ENCODE measurements at places on chromosomes 12 and 14. TPM values are rescaled to one million over a fixed set of nuclear protein-coding genes. Genes with fewer than 3 reads are reported as not detected.

GRCh38 chr14:23566112-23566777, 1.3 kb downstream of the AP1G2 start:
- H3K4me3 ChIP-seq: no peak overlapping the region
- peaks cover 4% of the 10 kb centered on the region for H3K4me1 ChIP-seq
- no peak for DNase-seq
- peaks cover 3% of the 10 kb centered on the region for H3K36me3 ChIP-seq
- no peaks in the 10 kb centered on the region for H3K27me3 ChIP-seq

- no peaks in the 10 kb centered on the region for H3K36me3 ChIP-seq
- no peak overlapping the region for H3K4me3 ChIP-seq
- no peak overlapping the region for H3K27ac ChIP-seq
These were observed 80.2 kb downstream of the KIF26A start for GRCh38 chr14:104218361-104219180.

GRCh38 chr12:8907513-8907912, 6.8 kb upstream of the PHC1 start:
- H3K27ac ChIP-seq: no peak overlapping the region
- no peaks in the 10 kb centered on the region for H3K4me1 ChIP-seq
- DNase-seq: no peak
- no peak overlapping the region for H3K4me3 ChIP-seq

GRCh38 chr12:130636370-130636769, 79.7 kb downstream of the RIMBP2 start:
- no peak overlapping the region for H3K27ac ChIP-seq
- H3K4me3 ChIP-seq: no peak overlapping the region
- H3K36me3 ChIP-seq: no peaks in the 10 kb centered on the region
- DNase-seq: no peak
- no peaks in the 10 kb centered on the region for H3K27me3 ChIP-seq

DNA sequence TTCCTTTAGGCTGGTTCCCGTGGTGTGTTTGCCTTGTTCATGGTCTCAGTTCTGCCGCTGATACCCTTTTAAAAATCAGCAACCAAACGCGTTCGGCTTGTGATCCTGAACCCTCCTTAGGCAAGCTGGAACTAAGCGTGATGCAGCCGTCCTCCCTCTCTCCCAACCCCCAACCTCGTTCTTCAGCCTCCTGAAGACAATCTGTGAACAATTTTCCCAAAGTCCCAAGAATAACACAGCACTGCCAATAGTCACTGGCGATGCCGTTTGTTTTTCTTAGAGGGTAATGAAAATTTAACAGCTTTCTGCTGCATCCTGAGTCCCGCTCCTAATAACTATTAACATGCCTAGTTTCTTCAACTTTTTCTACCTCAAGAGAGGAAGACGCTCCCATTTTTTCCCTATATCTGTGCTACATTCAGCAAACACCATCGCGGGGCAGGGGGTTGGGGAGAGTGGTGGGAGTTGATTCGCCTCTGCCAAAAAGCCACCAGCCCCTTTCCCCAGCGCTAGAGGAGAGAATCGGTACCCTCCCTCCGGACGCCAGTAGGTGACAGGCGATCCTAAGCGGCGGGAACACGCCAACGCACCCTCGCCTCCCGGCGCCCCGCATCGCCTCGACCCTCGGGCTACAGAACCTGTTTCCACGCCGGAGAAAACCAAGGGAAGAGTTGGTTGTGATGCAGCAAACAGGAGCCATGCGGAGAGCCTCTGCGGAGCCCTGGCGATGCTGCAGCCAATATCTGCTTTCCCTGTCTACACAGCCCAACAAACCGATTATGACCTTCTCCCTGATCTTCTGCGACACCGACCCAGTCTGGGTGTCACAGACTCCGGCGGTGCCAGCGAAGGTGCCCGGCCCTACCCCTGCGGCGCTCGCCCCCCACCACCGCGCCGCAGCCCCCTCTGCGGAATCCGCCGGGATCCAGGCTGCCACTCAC, 752 bp downstream of the PRICKLE1 start:
- no peaks in the 10 kb centered on the region for H3K27me3 ChIP-seq
- DNase-seq: peak; percentile 55
- peaks cover 2% of the 10 kb centered on the region for H3K36me3 ChIP-seq
- H3K4me1 ChIP-seq: peaks cover 45% of the 10 kb centered on the region

DNA sequence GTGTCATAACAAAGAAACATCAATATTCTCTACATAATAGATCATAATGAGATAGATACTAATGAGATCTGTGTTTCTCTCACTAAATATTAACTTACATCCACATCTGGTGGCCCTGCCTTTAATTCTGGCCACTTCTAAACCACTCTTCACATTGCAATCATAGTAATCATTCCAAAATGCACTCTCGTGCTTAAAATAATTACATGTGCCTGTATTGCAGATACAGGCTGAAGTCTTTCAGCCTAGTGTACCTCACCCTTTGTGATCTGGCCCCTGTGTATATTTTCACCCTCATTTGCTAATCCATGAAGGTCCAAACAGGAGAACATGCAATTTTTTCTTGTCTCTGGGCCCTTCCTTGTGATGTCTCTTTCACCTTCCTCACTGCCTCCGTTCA, 108.0 kb downstream of the LIN7A start:
- H3K27ac ChIP-seq: no peak overlapping the region
- DNase-seq: no peak
- no peaks in the 10 kb centered on the region for H3K4me1 ChIP-seq
- H3K27me3 ChIP-seq: no peaks in the 10 kb centered on the region
- H3K4me3 ChIP-seq: no peak overlapping the region

DNA sequence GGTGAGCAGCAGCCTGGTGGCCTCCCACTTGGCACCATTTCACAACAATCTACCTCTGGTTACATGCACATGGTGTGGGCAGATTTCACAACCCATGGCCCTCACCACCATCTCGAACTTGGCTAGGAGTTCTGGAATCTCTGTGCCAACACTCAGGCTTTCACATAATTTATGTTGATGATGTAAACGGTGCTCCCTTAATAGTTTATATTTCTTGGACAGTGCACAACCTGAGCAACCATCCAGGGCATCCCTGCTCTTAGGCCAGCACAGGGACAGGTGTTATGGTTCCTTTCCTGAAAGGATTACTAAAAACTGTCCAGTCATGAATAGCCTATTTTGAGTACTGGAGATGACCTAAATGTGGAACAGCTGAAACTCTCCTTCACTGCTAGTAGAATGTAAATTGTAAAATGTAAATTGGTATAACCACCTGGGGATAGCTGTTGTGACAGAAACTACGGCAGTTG, 28.6 kb downstream of the ABCB9 start:
- peaks cover 2% of the 10 kb centered on the region for H3K4me1 ChIP-seq
- H3K27ac ChIP-seq: no peak overlapping the region
- no peaks in the 10 kb centered on the region for H3K27me3 ChIP-seq
- no peaks in the 10 kb centered on the region for H3K36me3 ChIP-seq
- no peak overlapping the region for H3K4me3 ChIP-seq

- H3K36me3 ChIP-seq: no peaks in the 10 kb centered on the region
- DNase-seq: peak; percentile 12
- no peak overlapping the region for H3K4me3 ChIP-seq
- H3K4me1 ChIP-seq: no peaks in the 10 kb centered on the region
These were observed 99.9 kb downstream of the RAD51B start for GRCh38 chr14:67919259-67920032.

DNA sequence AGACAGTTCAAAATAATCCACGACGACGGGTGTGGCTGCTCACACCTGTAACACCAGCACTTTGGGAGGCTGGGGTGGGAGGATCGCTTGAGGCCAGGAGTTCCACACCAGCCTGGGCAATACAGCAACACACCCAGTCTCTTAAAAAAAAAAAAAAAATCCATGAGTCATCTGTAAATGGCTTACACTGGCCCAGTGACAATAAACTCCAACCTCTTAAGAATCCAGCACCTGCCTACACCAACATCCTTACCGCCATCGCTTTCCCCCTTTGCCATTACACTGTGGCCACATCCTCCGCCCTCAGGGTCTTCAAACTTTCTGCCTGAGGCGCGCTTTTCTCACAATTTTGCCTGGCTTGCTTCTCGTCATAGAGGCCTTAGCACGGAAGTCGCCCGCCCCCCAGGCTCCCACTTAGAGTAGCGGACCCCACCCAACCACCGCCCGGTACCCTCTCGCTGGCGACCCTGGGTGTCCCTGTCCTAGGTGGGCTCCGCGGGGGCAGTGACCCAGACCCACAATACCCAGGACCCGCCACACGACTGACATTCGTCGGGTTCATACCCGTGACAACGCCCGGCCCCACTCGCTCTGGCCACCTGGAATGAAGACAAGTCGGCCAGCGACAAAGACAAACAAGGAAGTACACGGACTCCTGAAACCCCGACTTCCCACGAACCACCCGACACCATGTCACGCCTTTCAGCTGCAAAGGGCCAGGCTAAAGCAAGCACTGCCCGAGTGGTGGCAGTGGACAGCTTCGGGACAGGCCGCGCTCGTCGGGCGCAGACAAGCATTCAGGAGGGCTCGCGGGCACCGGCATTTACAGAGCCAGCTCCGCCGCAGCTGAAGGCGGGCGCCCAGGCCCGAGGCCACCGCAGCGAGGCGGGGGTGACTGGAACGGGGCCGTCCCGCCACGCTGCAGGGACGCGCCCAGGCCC, 636 bp downstream of the GOLGA3 start:
- H3K27me3 ChIP-seq: no peaks in the 10 kb centered on the region
- H3K36me3 ChIP-seq: peaks cover 20% of the 10 kb centered on the region
- peak; percentile 69 for DNase-seq
- H3K4me1 ChIP-seq: peaks cover 9% of the 10 kb centered on the region

DNA sequence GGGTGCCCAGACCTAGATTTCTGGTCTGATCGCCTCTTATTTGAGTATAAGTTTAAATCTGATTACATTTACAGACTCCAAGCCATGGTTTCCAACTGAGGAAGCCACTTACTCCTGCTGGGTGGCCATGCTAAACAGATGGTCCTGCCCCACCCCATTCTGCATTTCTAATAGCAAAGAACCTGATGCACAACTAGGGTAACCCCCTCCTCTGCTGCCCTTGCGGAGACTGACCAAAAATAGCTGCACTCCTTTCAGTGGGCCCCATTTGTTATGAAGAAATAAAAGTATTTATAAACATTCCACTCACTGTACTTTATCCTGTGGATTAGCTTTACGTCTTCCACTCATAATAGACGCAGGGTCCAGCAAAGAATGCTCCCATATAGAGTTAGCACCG, 6.8 kb downstream of the GIT2 start:
- H3K27ac ChIP-seq: peak overlapping the region; percentile 79
- no peak overlapping the region for H3K4me3 ChIP-seq
- H3K36me3 ChIP-seq: no peaks in the 10 kb centered on the region
- no peaks in the 10 kb centered on the region for H3K27me3 ChIP-seq
- peaks cover 24% of the 10 kb centered on the region for H3K4me1 ChIP-seq

- no peak for DNase-seq
- H3K4me1 ChIP-seq: no peaks in the 10 kb centered on the region
- no peaks in the 10 kb centered on the region for H3K27me3 ChIP-seq
- no peak overlapping the region for H3K4me3 ChIP-seq
These were observed 84.8 kb downstream of the SMOC1 start for GRCh38 chr14:69963966-69964365.

- H3K27me3 ChIP-seq: no peaks in the 10 kb centered on the region
- H3K4me3 ChIP-seq: no peak overlapping the region
- H3K36me3 ChIP-seq: no peaks in the 10 kb centered on the region
- H3K4me1 ChIP-seq: no peaks in the 10 kb centered on the region
- H3K27ac ChIP-seq: no peak overlapping the region
- DNase-seq: no peak
These were observed 474.9 kb downstream of the APAF1 start for GRCh38 chr12:99119943-99120342.

GRCh38 chr12:81296556-81297305, 218.9 kb downstream of the ACSS3 start:
- H3K27ac ChIP-seq: no peak overlapping the region
- no peaks in the 10 kb centered on the region for H3K27me3 ChIP-seq
- H3K36me3 ChIP-seq: no peaks in the 10 kb centered on the region
- peak; percentile 9 for DNase-seq
- no peak overlapping the region for H3K4me3 ChIP-seq

DNA sequence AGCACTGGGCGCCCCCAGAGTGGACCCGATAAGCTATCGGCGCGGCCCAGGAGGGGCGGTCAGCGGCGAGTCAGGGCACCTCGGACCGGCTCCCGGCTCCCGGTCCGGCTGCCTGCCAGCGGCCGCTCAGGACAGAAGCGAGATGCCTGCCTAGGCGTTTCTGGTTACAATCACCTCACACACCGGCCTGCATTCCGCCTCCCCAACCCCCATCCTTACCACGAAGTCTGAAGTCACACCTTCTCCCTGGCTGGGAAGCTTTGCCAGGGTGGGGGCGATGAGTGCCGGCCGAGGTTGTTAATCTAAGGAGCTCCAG, 42.6 kb upstream of the TBX5 start:
- H3K36me3 ChIP-seq: no peaks in the 10 kb centered on the region
- H3K27ac ChIP-seq: no peak overlapping the region
- peaks cover 39% of the 10 kb centered on the region for H3K27me3 ChIP-seq
- H3K4me3 ChIP-seq: no peak overlapping the region

DNA sequence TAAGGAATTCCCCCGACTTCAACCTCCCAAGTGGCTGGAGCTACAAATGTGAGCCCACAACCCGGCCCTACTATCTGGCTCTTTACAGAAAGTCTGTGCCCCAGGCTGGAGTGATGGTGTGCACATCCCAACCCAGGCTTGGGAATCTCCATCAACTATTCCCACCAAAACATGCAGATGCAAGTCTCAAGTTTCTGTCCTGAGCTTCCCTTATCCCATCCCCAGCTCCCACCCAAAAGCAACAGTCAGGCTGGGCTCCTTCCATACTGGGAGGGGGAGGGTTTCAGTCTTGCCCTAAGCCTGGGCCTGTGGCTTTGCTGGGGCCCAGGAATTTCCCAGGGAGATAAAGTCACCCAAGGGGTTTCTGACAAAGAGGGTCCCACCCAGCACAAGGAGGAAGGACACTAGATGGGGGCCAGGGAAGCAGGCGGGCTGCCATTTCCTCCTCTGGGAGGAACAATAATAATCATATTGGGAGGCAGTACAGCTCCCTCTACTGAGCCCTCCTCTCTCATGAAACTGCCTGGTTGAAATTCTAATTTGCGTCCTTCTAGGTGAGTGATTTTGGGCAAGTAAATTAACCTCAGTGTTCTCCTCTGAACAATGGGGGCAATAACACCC, 8.0 kb downstream of the SLC8B1 start:
- no peak overlapping the region for H3K4me3 ChIP-seq
- no peak for DNase-seq
- H3K36me3 ChIP-seq: no peaks in the 10 kb centered on the region

DNA sequence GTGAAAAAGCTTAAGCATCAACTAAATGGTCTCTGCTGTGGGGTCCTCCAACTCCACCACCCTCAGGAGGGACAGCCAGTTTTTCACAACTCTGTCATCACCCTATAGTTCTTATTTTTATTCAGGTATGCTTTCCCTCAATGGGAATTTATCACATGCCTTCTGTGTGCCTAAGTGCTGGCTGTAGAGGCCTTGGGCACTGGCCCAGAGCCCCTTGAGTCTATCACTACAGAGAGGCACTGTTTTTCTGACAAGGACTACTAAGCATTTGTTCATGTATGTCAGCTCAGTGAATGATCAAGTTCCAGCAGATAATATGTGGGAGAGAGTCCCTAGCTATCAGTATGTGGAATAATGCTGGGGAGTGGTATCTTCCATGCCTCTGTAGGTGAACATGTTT, 463.9 kb downstream of the NPAS3 start:
- H3K4me1 ChIP-seq: no peaks in the 10 kb centered on the region
- H3K27ac ChIP-seq: no peak overlapping the region
- no peaks in the 10 kb centered on the region for H3K36me3 ChIP-seq
- no peak overlapping the region for H3K4me3 ChIP-seq
- DNase-seq: no peak

The LRP1 gene
- total RNA-seq: 3.8 TPM

The R3HDM2 gene
- total RNA-seq: 36.6 TPM

The SSTR1 gene
- total RNA-seq: 1.4 TPM

The RDH11 gene
- 90.2 TPM for total RNA-seq

The NPAS3 gene
- 0.13 TPM for total RNA-seq

Data from endothelial cell of umbilical vein (primary cell).